ENCODE measurements at places on chromosomes 1 and 21. TPM values are rescaled to one million over a fixed set of nuclear protein-coding genes. Genes with fewer than 3 reads are reported as not detected.

Gene PRAMEF6
- not detected for total RNA-seq

Gene HSPA13
- 12.0 TPM for total RNA-seq

Gene LPAR3
- total RNA-seq = 1.4 TPM

Gene URB2
- total RNA-seq = 4.8 TPM

Gene ATAD3C
- 7.0 TPM for total RNA-seq

Gene AK5
- 1.2 TPM for total RNA-seq

Gene LRRC39
- 0.92 TPM for total RNA-seq

DNA sequence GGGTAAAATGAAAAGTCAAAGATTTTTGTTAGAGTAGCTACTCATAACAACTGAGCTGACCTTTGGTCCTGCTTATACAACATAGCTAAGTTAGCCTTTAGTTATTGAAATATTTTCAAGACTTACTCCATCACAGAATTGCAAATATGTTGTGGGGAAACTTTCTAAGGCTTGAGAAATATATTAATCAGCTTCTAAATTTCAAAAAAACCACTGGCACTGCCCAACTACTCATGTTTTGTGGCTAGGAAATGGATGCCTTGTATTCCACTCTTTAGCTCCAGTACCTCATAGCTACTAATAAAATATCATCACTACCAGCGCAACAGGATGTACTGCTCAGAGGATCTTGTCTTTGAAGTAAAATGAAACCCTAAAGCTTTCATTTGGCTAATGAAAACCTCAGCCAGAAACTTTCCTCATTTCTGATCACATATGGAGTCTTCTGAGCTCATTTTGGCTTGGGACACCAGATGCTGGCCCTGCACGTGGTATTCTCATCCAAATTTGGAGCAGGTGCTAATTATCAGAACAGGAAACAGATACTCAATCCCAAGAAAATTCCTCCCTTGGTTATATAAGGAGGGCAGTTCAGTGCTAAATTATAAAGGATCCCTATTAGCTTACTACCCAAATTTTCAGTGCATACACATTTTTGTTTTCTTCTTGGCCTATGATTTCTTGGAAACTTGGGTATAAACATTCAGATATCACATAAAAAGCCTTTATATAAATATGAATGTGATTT, 690.7 kb downstream of the ADGRL2 start:
- DNase-seq = no peak

GRCh38 chr21:34004013-34004938, 69.1 kb upstream of the MRPS6 start:
- DNase-seq = no peak

DNA sequence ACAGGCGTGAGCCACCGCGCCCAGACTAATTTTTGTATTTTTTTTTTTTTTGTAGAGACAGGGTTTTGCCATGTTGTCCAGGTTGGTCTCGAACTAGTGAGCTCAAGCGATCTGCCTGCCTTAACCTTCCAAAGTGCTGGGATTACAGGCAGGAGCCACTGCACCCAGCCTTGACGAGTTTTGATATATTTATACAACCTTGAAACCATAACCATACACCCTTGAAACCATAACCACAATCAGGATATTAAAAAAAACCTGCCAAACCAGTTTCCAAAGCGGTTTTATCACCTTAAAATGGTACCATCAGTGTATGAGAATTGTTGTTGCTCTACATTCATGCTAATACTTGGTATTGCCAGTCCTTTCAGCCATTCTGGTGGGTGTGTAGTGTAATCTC, 3.7 kb upstream of the PHACTR4 start:
- peak; percentile 17 for DNase-seq

DNA sequence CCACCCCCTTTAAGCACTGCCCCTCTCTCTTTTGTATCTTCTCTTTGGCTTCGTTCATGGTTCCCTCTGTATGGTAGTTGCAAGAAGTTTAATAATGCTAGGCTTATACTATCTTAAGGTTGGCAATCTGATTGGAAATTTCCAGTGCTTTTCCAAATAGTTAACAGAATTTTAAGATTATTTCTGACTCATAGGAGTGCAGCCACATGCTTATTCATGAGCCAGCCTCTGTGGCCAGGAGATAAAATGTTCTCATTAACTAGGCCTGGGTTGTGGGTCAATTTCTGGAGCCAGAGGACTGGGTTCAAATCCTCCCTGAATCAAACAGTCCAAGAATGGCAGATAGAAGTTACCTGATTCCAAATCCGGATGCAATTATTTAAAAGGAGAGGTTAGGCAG, 103.1 kb downstream of the ATP6V1G3 start:
- DNase-seq = no peak

DNA sequence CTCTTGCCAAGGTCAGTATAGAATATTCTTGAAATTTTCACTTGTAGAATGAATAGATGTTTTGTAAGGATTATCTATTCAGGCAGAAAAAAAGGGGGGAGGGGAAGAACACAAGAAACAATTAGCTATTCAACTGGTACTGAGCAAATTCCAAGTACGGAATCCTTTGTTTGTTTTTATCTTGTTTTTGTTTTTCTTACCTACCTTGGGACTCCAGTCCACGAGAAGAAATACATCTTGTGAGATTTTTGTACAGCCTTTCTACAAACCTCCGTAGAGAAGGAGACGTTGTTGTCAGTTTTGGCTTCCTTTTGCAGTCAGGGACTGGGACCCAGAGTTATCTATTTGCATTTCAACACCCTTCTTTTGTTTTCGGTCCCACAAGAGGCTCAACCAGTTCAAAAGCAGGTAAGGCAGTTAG, 36.0 kb downstream of the ZNF281 start:
- no peak for DNase-seq

- no peak for DNase-seq
Observed at GRCh38 chr1:207813946-207814345, 62.1 kb downstream of the CD46 start.

DNA sequence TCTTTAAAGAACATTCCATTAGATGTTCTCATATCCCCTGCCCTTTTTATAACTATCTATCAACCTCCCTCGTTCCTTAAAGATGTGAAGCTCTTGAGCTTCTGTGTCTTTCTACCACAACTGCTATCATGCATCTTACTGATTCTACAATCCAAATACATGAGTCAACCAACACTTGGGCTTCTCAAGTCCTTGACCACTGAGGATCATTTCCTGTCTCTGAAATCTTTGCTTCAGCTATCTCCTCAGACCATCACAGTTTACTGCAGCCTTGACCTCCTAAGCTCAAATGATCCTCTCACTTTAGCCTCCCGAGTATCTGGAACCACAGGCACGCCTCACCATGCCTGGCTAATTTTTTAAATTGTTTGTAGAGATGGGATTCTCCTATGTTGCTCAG, 75.2 kb downstream of the FMO4 start:
- no peak for DNase-seq

DNA sequence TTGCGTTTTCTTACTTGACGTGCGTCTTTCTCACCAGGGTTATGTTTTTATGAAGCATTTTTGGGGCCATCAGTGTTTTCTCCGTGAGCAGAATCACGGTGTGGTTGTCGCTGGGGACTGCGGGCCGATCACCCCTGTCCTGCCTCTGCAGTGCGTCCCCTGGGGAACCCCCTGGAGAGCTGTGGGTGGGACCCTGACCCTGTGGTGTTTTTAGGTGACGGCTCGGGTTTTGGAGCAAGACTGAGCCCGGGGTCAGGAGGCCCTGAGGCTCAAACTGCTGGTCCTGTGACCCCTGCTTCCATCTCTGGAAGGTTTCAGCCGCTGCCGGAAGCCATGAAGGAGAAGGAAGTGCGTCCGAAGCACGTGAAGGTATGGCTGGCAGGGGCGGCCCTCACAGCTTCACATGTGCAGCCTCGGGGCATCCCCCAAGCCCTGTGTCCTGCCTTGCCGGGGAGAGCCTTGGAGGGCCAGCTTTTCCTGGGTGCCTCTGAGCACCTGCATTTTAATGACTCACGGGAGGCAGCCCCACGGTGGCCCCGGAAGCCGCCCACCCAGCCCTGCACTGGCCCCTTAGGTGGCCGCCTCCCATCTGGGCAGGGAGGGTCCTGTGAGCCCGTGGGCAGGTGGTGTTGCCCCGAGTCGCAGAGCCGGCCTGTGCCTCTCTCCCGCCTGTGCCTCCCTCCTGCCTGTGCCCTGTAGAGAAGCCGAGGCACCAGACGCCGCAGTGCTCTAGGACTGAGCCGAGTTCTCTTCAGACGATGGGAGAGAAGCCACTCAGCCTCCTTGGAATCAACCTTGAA, 36.7 kb upstream of the DIP2A start:
- no peak for DNase-seq

Measured in mucosa of gallbladder (tissue), 1 donor.